ENCODE measurements at places on chromosomes 2 and 18.

GRCh38 chr18:3867864-3868311 is 417.9 kb downstream of the TGIF1 start:
- peak; percentile 41 for DNase-seq

DNA sequence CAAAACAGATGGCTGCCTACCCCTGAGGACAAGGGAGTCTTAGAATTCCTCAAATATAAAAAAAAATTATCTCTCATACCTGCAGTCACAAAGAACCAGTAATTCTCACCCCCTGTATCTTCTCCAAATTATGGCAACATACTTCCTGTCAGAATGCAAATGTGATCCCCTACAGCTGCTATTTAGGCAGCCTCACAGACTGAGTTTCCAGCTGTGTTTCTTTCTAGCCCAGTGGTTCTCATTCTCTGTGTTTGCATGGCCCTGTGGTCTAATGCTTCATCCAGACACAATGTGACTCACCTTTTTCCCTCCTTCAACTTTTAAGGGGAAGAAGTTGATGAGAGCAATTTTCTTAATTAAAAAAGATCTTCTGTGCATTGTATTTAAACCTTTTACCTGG is 726.3 kb downstream of the TSN start:
- DNase-seq = no peak

DNA sequence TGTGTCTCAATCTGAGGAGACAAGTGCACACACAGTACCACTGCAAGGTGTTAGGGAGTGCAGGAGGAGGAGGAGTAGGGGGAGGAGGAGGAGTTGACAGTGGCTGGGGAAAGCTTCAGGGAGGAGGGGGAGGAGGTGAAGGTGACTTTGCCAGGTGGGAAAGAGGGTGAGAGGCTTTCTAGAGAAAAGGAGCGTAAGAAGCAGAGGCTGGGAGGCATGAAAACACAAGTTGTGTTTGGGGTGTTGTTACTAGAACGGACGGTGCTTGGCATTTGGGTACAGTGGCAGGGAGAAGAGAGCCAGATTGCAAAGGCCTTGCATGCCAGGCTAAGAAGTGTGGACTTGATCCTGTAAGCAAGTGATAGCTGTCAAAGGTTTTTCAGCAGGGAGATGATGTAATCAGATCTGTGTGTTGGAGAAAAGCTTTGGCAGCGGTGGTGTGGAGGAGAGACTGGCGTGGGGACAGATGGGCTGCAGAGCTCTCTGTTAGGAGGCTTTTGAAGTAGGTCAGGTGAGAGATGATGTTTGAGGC is 16.2 kb downstream of the TANC1 start:
- peak; percentile 98 for DNase-seq

GRCh38 chr2:10164601-10165000 is 42.1 kb downstream of the RRM2 start:
- no peak for DNase-seq

DNA sequence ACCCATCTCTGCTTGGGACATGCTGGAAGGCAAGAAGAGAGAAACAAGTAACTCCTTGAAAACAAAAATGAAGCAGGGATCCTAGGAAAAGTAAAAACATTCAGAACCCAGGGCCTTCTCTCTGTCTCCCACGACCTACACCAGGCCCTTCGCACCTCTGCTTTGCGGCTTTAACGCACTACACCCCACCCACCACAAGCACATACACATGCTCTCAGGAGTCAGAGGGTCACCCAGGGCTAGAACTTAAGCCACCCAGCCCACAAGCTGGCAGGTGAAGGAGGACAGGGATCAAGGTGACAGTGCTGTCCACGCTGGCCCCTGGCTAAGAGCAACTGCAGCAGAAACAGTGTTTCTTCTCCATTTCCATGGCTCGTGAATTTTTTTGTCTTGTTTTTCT is 72.2 kb downstream of the BCL11A start:
- no peak for DNase-seq

DNA sequence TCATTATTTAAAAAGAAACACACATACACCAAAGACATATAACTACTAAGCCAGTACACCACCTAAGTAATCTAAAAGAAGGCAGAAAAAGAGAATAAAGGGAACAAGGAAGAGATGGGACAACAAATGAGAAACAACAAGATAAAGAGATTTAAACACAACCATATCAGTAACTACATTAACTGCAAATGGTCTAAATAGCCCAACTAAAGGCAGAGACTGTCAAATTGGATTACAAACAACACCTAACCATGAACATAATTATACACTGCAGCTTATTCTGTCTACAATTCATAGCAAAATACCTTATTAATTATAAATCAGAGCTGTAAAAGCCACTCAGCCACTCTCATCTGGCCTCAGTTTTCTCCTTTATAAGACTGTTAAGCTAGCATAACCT is 15.0 kb downstream of the PPP4R1 start:
- no peak for DNase-seq

DNA sequence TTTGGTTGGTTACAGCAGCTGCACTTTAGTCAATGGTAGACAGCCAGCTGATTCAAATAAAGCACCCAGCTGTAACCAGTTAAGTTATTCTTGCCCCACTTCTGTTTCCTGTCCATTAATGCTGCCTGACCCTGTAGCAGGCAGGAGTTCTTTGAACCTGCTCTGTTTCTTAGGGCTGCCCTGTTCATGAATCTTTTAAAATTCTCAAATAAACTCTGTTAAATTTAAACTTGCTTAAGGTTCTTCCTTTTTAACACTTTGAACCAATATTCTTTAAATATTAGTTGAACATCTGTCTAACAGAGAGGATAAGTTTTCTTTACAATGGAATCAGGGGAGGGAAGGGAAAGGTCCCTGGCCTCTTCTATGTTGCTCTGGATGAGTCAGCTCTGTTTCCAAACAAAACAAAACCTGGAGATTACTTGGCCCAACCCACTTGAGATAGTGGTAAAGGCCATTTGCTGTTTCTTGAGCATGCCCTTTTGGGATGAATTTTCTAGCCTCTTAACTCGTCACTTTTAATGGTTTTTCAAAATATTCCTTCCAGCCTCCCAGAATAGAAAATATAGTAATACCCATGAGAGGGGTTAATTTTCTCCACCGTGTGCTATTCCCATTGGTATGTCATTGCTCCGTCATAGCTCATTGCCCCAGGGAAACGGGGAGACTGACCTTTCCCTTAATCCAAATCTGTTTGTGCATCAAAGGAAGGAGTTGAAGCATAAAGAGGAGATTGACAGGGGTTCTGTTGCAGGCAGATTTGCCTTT is 112.1 kb upstream of the FHL2 start:
- no peak for DNase-seq
